NCI-H1436 (cell line): ENCODE measurements at places on chromosomes 12 and 14.

GRCh38 chr12:107894589-107894988, 120.1 kb downstream of the ASCL4 start:
- DNase-seq: no peak

- peak; percentile 62 for DNase-seq
Measured at GRCh38 chr14:92819011-92819597, 25.0 kb downstream of the GOLGA5 start.

DNA sequence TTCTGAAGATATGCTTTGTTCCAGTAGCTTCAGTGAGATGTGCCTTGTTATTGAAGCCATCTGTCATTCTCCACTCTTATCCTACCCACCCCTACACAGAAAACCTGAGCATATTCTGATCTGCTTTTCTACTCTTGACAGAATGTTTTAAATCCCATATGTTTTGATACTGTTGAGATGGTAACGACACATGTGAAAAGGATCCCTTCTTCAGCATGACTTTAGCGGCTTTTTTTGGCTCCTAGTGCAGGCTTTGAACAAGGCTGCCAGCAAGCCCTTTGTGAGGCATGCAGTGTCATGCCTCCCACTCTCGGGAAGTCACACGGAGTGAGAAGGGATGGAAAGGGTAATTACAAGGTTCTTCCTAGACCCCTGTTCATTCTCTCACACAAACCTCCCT, 228.8 kb upstream of the RGS6 start:
- DNase-seq: no peak

DNA sequence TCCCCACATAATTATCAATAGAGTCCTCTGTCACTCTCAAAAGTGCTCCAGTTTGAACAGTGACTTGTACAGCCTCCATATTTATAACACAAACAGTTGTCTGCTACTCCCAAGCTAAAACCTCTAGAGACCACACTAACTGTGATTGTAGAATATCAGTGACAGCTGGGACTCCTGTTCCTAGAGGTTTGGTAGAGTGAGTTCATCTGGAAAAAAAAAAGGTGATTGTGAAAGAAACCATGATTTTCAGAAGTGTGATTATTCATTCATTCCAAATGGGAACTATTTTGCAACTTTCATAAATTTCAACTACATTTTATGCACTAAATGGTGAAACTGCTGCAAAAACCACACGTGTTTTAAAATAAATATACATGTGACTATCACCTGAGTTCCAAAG, 128.0 kb upstream of the PLXNC1 start:
- DNase-seq: no peak

- DNase-seq: no peak
Measured at GRCh38 chr12:123449249-123449733, 8.6 kb upstream of the SNRNP35 start.

DNA sequence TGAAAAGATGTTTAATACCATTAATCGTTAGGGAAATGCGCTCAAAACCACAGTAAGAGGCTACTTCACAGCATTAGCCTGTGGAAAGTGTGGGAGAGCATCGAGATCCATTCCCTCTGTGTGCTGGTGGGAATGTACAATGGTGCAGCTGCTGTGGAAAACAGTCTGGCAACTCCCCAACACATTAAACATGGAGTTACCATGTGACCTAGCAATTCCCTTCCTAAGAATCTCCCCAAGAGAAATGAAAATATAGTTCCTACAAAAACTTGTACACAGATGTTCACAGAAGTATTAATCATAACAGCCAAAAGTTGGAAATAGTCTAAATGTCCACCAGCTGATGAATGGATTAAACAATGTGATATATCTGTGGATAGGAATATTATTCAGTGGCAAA, 23.8 kb downstream of the MLXIP start:
- DNase-seq: no peak

DNA sequence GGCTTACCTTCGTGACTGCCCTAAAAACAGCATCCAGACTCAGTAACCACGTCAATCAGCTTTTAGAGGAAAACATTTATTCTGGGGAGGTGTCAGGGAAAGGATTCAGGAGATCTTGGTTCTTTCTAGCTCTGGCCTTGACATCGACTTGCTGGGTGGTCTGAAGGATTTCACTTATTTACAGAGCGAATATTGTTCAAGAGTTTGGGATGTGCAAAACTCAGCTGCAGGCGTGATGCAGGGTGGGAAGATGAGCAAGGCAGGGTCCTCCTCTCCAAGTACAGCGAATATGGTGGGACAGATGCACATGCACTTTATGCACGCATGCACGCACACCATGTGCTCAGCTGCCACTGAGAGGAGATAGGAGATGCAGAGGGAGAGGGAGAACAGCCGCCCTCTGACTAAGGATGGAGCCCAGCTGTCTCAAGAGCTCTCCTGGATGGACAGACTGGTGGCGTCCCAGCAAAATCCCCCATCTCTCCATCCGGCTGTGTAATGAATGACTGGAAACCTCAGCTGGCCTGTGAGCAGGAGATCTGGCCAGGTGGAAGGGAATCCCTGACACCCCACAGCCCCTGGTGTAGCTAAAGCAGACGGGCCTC, 24.4 kb upstream of the BDKRB1 start:
- DNase-seq: no peak

GRCh38 chr12:718756-719102, 33.6 kb upstream of the WNK1 start:
- DNase-seq: no peak
